ENCODE measurements at places on chromosomes 5 and 9.

DNA sequence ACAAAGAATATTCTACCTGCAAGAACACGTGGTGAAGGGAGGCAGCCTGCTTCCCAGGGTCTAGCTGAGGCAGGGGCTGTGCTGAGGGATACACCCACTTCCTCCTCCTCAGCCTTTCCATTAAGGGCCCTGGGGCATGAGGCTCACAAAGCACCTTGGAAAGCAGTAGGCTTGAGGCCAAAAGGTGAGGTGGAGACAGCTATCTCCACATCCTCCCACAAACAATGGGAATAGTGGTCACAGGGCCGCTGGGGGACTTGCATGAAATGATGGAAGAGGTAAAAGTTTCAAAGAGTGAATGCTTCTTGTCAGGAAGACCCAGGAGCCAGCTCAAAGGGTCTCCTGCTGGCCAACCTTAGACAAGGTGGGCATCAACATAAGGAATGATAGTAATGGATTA lies 207.9 kb downstream of the CDK5RAP2 start:
- no peak for DNase-seq

GRCh38 chr5:127089191-127089590 lies 15.9 kb upstream of the C5orf63 start:
- no peak for DNase-seq

GRCh38 chr5:82387001-82387818 lies 109.1 kb upstream of the RPS23 start:
- peak; percentile 86 for DNase-seq

GRCh38 chr9:70472268-70473249 lies 58.1 kb upstream of the KLF9 start:
- no peak for DNase-seq

DNA sequence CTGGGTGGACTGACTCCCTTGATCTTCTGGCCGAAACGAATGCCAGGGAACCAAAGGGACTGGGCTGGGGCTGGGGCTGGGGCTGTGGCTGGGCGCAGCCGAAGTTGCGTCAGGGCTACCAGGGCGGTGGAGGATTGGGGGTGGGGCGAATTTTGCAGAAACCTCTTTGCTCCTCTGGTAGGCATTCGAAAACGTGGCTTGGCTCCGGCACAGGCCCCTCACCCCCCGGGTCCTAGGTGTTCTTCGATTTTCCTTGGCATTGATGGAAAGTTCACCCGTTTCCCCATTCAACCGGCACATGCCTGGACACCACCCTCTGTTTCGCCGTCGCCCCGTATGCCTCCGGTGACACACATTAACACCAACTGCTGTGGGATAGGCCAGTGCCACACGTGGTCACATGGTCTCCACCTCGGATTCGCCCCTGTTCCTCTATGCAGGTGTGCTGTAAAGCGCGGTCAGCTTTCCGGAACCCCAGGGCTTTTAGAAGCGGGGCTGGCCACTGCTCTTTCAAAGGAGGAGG lies 477.1 kb downstream of the SPATA31A7 start:
- DNase-seq: no peak

DNA sequence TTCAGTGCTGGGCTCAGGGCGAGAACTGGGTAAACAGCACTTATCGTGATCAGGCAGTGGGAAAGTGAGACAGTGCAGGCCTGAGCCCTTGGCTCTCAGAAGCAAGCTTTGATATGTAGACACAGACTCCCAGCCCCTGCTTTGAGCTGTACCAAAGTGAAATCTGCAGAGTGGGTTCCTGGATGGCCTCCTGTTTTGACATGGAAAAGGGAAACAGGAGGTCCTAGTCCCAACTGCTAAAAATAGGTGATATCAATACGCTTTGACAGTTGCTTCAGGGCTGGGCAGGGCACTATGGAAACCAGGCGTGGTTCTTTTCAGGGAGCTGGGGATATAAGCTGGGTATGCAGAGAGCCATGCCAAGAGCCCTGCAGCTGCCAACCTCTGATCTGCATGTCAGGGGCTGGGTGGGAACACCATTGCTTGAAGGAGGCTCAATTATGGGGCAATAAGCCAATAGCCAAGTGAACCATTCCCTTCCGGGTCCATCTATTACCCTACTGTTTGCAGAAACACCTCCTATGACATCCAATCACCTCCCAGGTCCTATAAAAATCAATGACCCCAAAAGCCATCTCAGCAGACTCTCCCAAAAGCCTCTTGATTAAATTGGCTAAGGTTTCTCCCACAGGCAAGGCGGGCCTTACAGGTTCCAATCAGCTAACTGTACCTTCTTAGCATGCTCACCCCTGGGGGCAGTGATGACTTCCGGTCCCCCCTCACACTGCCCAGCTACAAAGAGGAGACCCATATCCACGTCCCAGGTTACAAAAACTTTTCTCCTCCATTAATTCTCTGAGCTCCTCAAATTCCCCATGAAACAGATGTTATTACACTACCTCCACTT lies 45.8 kb downstream of the EPB41L4B start:
- no peak for DNase-seq

- no peak for DNase-seq
These were observed 1.4 kb downstream of the HAND1 start for GRCh38 chr5:154476354-154477205.

- DNase-seq: peak; percentile 43
These were observed 47.4 kb upstream of the FAM120AOS start for GRCh38 chr9:93500571-93501298.

- DNase-seq: peak; percentile 75
These were observed 141.8 kb upstream of the MAST4 start for GRCh38 chr5:66454186-66455078.

- no peak for DNase-seq
These were observed 16.2 kb downstream of the GPX3 start for GRCh38 chr5:151036556-151036955.

DNA sequence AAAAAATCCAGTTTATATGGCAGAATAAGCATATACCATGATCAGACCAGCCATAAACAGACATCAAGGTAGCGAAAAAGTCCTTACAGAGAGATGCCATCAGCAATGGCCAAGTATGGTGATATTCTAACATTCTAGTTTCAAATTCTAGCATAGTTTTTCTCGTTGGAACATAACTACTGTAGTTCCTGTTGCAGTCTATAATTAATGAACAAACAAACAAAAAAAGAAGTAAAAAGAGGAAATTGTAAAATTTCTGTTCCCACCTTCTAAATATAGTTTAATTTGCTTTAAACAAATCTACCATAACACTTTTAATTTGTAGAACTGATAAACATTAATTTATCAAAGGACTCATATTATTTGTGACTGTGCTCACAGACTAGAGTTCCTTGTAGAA lies 9.9 kb upstream of the CD180 start:
- DNase-seq: no peak

GRCh38 chr9:91354881-91355280 lies 6.8 kb downstream of the AUH start:
- no peak for DNase-seq

DNA sequence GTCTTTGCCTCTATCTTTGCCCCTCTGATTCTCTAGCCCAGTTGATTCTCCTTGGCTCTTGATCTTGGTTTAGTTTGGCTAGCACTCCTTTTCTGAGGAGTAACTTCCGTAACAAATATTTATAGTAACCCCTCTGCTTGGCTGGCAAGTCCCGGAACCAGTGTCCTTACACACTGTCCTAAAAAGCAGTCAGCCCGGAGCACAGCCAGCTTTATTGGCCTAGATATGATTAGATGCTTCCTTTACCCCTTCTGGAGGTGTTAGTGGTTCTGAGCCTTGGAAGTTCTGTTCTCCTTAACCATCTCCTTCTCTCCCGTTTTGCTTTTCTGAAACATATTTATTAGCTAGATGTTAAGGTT lies 17.0 kb upstream of the MSMP start:
- no peak for DNase-seq

DNA sequence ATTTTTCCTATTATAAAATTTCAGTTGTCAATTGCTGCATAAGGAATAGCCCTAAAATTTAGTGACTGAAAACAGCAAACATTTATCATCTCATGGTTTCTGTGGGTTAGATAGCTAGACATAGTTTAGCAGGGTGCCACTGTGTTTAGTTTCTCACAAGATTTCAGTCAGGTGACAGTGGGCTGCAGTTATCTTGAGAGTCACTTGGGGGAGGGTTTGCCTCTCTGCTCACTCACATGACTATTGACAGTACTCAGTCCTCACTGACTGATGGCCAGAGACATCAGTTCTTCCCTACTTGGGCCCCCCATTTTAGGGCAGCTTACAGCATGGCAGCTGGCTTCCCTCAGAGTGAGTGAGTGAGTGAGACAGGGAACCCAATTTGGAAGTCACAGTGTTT lies 42.0 kb downstream of the PBX3 start:
- no peak for DNase-seq

DNA sequence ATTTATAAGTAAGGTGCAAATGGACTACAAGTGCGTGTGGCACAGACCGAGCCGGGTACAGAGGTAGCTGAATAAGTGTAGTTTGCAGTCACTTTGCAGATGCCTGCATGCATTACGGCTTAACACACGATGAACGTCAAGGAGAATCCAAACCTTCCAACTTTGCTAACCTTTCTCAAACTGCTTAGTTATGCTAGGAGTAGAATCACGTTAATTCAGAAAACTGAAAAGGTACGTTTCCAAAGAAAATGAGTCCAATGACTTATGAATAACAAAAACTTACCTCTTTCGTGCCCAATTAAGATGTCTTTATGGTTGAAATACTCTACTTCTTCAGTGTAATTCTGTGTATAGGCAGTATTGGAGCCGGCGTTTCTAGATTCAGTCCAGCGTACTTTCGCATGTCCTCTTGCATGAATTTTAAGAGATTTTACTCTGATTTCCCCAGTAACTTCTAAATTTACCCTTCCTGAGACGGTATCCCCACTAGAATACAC lies 539 bp downstream of the ARRDC3 start:
- peak; percentile 68 for DNase-seq
